Mucosa of descending colon (tissue), 3 donors: ENCODE measurements at places on chromosomes 16 and 17.

DNA sequence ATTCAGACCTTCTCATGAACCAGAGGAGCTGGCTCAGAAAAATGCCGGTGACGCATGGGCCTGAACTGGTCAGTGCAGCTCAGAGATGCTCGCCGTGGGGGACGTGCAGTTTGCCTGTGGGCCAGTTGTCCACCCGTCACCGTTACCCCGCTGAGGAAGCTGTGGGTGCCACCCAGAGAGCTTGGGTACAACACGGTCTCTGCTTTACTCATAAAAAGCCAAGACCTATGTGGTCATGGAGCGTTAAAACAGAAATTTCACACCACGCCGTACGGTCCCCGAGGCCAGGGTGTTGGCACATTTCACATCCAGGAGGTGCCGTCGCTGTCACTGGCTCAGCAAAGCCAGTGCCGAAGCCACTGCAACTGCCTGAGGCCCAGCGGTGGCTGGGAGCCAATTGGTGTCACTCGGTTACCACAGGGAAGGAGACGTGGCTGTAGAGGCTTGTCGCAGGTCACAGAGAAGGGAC, 120.9 kb downstream of the METRNL start:
- peak; percentile 77 for DNase-seq

DNA sequence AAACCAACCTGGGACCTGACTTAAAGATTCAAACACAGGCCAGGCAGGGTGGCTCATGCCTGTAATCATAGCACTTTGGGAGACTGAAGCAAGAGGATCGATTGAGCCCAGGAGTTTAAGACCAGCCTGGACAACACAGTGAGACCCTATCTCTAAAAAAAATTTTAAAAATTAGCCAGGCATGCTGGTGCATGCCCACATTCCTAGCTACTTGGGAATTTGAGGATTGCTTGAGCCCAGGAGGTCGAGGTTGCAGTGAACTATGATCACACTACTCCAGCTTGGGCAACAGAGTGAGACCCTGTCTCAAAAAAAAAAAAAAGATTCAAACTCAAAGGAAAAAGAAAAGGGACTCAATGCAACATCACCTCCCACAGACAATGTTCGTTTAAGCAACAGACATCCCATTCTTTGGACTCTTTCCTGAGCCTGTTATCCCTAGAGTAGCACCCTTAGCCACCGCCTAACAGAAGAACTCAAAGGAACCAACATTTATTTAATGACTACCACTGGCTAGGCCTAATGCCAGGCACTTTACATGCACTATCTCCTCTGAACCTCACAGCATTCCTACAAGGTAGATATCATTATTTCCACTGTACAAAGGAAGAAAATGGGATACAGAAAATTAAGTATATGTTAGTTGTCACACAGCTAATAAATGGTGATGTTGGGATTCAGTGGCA, 12.7 kb downstream of the MYO18A start:
- DNase-seq: no peak

- no peak for DNase-seq
These were observed 26.0 kb downstream of the PLD6 start for GRCh38 chr17:17180141-17180603.

GRCh38 chr17:64326420-64327054, 63.5 kb upstream of the TEX2 start:
- peak; percentile 70 for DNase-seq

DNA sequence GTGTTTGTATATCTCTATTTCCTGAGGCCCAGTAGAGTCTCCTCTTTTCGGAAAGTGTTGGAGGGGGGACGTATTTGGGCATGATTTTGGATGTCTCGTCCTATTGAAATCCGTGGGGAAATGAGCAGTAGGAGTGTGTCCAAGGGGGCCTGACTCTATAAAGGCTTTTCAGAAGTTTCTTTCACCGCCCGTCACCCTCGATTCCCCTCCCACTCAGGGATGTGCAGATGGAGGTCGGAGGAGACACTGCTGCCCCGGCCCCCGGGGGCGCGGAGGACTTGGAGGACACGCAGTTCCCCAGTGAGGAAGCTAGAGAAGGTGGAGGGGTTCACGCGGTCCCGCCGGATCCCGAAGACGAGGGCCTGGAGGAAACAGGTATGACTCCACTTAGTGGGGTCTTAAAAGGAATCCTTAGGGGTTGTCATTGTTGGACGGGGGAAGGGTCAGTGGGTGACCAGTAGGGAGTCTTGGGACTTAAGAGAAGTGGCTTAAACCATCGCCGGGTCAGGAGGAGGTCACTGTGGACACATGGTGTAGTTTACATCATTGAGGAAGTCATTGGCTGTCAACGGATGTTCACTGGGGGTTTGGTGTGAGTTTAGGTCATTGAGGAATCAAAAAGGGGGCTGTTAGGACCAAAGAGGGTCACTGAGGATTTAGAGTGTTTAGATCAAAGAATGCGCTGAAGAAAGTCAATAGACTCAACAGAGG, 424 bp downstream of the MON1B start:
- DNase-seq: peak; percentile 62

- DNase-seq: no peak
These were observed 36.1 kb downstream of the NOG start for GRCh38 chr17:56629531-56630075.

GRCh38 chr16:29641561-29641960, 21.5 kb upstream of the SPN start:
- DNase-seq: no peak

- DNase-seq: peak; percentile 52
These were observed 20.5 kb downstream of the CDC42EP4 start for GRCh38 chr17:73291260-73291801.

DNA sequence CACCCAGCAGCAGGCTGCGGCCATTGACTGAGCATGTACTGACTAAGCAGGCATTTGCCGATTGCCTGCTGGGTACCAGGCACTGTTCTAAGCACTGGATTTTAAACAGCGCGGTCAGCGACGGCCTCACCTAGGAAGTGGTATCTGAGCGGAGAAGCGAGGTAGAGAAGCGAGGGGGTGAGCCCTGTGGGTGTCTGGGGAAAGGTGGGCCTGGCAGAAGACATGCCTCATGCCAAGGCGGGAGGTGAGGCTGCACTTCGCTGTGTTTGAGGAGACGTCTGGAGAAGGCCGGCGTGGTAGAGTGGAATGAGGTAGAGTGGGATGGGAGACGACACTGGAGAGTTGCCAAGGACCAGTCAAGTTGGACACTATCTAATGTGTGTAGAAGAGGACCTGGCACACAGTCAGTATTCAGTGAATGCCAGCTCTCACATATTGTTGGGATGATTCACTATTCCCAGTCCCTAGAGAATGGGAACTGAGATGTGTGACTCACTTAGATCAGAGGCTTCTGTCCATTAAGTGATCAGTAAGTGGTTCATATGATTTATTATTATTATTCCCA, 14.4 kb downstream of the SYCE1L start:
- DNase-seq: no peak

GRCh38 chr17:4678448-4679026, 25.4 kb downstream of the PELP1 start:
- no peak for DNase-seq

DNA sequence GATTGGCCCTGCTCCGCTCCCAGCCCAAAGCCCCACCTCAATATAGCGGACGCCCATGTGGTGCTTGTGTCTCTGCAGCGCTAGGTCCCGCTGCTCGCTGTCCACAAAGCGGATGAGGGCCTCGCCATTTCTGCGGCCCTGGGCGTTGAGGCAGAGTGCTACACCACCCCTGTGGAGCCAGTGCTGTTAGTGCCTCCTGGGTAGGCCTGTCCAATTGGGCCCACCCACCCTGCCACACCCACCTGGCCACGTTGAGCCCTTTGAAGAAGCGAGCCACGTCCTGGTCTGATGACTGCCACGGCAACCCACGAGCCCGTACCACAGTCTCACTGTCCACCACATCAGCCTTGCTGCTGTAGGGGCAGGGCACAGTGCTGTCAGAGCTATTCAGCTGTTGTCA, 3.6 kb downstream of the ESRP2 start:
- DNase-seq: peak; percentile 62

DNA sequence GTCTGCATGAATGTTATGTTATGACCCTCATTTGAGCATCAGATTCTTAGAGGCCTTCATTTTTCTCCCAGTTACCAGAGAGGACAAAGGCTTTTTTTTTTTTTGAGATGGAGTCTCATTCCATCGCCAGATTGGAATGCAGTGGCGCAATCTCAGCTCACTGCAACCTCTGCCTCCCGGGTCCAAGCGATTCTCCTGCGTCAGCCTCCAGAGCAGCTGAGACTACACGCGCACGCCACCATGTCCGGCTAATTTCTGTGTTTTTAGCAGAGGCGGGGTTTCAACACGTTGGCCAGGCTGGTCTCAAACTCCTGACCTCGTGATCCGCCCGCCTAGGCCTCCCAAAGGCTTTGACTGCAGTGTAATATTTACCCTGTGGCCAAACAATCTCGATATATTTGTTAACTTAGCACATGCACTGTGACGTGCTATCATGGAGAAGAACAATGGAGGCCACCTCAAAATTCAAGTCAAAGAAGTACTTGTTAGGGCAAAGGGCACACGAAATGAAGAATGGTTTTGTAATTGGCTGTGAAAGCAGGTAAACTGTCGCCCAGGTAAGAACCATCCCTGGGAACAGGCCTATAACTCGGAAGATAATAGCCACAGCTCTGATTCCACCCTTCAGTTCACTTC, 303.4 kb downstream of the SLC39A11 start:
- DNase-seq: no peak

- peak; percentile 37 for DNase-seq
These were observed 190.9 kb downstream of the RAB11FIP4 start for GRCh38 chr17:31582151-31582907.

- DNase-seq: no peak
These were observed 95.0 kb downstream of the PLCG2 start for GRCh38 chr16:81873843-81874752.

GRCh38 chr16:1613728-1614455, 1.7 kb downstream of the CRAMP1 start:
- peak; percentile 24 for DNase-seq

GRCh38 chr16:26196802-26197201, 505.0 kb downstream of the HS3ST4 start:
- DNase-seq: no peak

DNA sequence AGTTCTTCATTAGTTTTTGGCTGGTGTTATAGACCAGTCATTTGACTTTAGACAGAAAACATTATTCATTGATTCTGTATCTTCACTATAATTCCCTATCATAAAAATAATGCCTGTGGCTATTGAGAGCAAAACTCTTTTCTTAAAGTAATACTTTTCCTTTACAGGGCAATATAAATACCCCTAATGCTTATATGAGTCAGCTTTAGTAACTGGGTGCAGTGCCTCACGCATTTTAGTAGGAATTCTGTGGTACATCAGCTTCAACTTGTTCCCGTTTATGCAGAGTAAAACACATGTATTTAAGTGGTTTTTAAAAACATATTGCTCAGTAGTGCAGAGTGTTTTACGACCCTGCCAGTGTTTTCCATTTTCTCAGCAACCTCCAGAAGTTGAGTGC, 68.1 kb downstream of the SEC14L1 start:
- no peak for DNase-seq

- DNase-seq: no peak
These were observed 149.1 kb downstream of the VPS53 start for GRCh38 chr17:565521-565920.

- no peak for DNase-seq
These were observed 18.5 kb downstream of the ATP6V0A1 start for GRCh38 chr17:42477173-42477572.

DNA sequence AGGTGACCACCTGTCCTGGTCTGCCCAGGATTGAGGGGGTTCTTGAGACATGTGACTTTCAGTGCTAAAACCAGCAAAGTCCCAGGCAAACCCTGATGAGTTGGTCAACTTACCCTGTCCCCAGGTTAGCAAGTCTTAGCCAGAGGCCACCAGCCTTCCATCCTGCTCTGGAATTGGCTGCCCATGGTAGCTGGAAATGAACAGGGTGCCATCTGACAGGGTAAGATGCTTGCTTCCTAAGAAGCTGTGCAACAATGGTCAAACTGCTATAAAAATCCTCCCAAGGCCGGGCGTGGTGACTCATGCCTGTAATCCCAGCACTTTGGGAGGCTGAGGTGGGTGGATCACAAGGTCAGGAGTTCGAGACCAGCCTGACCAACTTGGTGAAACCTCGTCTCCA, 22.8 kb upstream of the MTMR4 start:
- no peak for DNase-seq

DNA sequence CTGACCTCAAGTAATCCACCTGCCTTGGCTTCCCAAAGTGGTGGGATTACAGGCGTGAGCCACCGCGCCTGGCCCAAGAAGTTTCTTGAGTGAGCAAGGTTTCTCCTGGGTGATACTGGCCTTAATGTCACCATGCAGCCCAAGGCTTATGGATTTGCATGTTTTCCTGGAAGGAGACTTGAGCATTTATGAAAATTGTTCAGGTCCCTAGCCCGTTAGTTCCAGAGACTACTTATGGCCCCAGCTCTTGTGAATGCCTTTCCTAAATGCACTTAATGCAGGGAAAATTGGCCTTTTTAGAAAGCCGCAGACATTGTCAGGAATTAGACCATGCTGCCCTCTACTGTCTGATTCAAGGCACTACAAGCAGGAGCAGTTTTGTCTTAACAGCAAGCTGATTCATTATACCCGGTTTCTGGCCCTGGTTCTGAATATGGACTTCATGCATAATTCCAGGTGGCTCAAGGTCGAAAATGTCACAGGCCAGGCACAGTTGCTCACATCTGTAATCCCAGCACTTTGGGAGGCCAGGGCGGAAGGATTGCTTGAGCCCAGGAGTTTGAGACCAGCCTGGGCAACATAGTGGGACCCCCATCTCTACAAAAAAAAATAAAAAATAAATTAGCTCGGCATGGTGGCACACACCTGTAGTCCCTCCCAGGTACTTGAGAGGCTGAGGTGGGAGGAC, 91.3 kb downstream of the SNX29 start:
- no peak for DNase-seq

DNA sequence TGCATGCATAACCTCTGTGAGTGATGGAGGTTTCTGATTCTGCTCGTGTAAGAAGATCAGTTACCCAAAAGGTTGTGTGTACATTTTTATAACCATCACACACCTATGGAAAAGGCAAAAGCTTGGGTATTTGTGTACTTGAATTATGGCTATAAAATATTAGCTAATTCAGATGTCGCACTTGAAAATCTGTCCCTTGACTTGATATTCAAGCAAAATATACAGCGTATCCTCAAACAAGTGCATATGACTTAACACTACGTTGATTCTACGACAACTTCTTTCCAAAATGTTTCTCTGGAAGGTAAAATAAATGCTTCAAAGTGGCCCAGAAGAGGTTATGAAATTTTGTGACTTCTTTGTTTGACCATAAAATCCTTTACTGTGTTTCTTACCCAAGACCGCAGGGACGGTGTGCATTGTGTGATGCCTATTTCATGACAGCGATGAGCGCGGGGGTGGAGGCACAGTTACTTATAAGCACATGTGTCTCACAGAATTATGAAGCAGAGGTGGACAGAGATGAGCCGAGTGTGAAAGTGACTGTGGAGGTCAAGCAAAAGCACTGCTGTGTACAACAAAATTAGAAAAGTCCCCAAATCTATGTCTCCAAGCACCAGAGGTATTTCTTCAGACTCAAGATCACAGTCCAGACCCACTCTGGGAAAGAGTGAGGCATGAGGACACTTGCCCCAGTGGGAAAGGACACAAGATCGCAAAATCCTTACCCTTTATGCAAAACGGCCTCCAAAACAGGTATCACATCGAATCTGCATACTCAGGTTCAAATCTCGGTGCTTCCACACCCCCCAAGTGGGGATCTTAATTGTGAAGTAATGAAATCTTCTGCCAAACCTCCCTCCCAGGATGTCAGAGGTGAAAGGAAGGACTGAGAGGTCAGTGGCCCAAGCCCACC, 4.1 kb upstream of the HOXB9 start:
- peak; percentile 58 for DNase-seq
